EH (cell line): ENCODE measurements at places on chromosomes 4 and X.

- peak; percentile 83 for DNase-seq
Observed at GRCh38 chr4:123588631-123589241, 192.1 kb downstream of the SPRY1 start.

GRCh38 chrX:70497026-70497425, 52.4 kb downstream of the DLG3 start:
- no peak for DNase-seq

DNA sequence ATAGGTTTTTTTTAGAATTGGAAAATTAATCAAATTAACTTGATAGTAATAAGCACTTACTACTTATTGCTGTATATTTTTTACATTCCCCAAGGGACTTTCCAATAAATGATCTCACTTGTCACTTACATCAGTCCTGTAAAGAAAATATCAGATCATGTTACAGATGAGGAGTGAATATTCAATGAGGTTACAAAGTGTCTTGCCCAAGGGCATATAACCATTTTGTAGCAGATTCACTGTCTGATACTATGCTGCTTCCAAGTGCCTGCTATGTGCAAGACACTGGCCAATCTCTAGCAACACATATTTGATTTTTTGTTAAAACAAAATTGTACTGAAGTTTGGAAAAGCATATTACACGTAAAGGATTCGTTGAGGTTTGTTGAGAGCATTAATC, 1287.7 kb downstream of the FAM133A start:
- DNase-seq = no peak

- DNase-seq = no peak
Observed at GRCh38 chr4:158459085-158459820, 62.4 kb upstream of the RXFP1 start.

DNA sequence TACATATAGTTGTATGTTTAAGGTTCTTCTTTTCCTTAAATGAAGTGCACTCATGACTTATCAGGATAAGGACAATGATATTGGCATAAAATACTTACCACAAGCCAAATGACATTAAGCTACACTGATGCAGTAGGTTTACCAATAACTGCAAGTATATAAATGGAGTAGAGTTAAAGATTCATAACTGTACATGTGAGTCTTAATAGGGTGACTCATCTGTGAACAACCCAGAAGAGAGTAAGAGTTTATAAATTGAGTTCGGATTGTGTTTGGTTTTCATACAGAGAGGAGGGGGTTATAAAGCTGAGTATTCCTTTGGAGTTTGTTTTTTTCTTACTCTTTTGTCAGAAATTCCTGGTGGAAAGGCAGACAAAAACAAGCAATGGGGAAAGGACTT, 144.8 kb downstream of the TLL1 start:
- DNase-seq = peak; percentile 28

DNA sequence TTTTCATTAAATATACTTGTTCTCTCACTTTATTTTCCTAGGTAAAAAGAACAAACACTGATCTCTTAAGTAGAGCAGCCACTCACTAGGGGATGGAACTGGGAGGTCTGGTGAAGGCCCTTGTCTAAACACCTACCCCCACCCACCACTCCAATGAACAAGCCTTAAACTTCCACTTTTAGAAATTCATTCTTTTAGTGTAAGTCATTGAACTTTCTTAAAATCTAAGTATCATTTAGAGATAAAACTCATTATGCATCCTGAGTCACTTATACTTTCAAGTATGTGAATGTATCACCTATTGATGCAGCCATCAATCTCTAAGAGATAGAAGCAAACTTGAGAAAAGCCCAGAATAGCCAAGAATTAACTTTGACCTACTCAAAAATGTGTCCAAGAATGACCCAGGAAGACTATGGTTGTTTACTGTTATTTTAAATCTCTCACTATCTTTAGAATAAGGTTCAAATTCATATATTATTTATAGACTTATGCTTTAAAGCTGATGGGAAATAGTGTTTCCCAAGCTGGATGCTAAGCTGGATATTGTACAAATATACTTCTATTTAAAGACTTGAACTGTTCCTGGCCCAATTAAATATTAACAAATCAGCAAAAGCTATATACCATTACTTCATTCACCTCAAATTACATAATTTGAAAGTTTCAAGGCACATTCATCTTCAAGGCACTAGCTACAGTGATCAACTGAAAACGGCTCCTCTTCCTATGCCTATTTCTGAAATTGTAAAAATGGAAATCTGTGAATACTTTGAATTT, 49.5 kb downstream of the CAMK2D start:
- DNase-seq = no peak

GRCh38 chrX:106726485-106727437, at the start of gene RNF128:
Gene RNF128, plus strand, starts transcription at chrX:106726701. Its CDS starts 213 bp downstream, at chrX:106726914.
- DNase-seq = peak; percentile 25

GRCh38 chr4:83677656-83678055, 141.7 kb downstream of the GPAT3 start:
- DNase-seq = peak; percentile 54

- DNase-seq = peak; percentile 61
Observed at GRCh38 chrX:109862433-109862832, 129.4 kb upstream of the ACSL4 start.

DNA sequence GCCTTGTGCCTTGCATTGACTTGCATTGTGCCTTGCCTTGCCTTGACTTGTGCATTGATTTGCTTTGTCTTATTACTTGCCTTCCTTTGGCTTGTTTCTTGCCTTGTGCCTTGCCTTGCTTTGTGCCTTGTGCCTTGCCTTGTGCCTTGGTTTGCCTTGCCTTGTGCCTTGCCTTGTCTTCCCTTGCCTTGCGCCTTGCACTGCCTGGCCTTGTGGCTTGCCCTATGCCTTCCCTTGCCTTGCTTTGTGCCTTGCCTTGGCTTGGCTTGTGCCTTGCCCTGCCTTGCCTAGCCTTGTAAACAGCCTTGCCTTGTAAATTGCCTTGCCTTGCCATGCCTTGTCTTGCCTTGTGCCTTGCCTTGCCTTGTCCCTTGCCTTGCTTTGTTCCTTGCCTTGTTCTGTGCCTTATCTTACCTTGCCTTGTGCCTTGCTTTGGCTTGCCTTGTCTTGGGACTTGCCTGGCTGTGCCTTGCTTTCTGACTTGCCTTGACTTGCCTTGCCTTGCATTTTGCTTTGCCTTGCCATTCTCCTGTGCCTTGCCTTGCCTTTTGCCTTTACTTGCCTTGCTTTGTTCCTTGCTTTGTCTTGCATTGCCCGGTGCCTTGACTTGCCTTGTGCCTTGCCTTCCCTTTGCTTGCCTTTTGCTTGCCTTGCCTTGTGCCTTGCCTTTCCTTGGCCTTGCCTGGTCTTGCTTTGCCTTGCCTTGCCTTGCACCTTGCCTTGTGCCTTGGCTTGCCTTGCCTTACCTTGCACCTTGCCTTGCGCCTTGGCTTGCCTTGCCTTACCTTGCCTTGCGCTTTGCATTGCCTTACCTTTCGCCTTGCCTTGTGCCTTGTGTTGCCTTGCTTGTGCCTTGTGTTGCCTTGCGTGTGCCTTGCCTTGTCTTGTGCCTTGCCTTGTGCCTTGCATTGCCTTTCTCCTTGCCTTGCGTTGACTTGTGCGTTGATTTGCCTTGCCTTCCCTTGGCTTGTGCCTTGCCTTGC, 97.5 kb downstream of the TAB3 start:
- no peak for DNase-seq

DNA sequence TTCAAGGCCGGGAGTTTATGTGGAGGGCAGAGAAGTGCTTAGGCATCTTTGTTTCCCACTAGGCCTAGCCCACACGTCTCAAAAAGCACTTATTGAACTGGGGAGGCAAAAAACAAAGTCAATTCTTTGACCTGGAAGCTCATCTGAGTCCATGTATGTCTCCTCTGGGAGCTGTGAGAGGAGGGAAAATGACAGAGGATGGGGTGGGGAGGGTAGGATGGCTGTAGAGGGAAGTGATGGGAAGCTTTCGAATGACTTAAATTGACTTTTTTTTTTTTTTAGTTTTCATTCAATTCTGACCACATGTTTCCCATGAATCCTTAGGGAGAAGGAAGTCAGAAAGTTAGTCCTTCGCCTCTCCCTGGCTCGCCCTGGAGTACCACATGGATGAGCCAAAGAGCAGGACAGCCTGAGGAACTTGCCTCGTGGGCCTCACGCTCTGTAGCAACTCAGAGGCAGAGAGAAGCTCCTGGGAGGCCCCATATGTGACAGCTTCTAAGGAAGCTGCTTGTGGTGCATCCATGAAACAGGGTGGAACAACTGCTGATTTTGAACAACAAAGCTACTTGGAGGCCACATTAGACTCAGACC, 45.0 kb downstream of the NHSL2 start:
- DNase-seq = no peak

GRCh38 chr4:54971474-54971950, 153.9 kb downstream of the KDR start:
- peak; percentile 60 for DNase-seq

DNA sequence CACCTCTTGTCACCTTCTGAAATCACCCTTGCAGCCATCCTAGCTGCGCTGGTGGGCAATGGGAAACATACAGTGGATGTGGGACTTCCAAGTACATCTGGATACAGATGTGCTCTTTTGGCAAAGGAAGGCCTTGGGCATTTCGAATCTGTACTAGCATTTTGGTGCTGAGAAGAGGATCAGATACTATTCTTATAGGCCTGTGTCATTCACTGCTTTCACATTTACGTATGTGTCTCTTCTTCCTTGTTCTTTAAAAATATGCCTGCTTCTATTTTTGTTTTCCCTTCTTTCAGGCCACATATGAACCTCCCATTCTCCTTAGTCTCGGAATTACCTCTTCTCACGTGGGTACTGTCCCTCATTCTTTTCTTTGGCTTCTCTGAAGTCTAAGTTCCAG, 53.1 kb downstream of the EFNB1 start:
- DNase-seq = no peak

DNA sequence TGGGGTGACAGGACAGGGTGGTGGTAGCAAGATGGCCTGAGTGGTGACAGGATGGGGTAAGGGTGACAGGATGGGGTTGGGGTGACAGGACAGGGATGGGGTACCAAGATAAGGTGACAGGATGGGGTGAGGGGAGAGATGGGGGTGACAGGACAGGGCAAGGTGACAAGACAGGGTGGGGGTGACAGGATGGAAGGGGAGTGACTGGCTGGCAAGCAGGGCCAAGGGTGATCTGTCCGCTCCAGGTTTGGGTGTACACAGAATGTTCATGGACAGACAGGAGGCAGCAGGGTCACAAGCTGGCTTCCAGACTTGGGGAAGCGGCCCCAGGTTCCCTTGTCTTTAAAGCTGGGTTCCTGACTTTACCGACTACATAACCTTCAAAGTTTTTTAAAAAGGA, 23.3 kb downstream of the RNF212 start:
- DNase-seq = no peak

DNA sequence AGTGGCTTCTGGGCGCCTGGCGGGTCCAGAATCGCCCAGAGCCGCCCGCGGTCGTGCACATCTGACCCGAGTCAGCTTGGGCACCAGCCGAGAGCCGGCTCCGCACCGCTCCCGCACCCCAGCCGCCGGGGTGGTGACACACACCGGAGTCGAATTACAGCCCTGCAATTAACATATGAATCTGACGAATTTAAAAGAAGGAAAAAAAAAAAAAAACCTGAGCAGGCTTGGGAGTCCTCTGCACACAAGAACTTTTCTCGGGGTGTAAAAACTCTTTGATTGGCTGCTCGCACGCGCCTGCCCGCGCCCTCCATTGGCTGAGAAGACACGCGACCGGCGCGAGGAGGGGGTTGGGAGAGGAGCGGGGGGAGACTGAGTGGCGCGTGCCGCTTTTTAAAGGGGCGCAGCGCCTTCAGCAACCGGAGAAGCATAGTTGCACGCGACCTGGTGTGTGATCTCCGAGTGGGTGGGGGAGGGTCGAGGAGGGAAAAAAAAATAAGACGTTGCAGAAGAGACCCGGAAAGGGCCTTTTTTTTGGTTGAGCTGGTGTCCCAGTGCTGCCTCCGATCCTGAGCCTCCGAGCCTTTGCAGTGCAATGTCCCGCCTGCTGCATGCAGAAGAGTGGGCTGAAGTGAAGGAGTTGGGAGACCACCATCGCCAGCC, at the start of gene ATOH1:
Gene ATOH1 (plus strand): TSS at position 422 of the 663 bp plus-strand sequence. CDS start 174 bp downstream, at position 596.
- DNase-seq = peak; percentile 9

- DNase-seq = no peak
Observed at GRCh38 chr4:146407257-146407656, 114.5 kb downstream of the SLC10A7 start.

- DNase-seq = peak; percentile 44
Observed at GRCh38 chr4:118834070-118834469, 1.9 kb downstream of the SEC24D start.

DNA sequence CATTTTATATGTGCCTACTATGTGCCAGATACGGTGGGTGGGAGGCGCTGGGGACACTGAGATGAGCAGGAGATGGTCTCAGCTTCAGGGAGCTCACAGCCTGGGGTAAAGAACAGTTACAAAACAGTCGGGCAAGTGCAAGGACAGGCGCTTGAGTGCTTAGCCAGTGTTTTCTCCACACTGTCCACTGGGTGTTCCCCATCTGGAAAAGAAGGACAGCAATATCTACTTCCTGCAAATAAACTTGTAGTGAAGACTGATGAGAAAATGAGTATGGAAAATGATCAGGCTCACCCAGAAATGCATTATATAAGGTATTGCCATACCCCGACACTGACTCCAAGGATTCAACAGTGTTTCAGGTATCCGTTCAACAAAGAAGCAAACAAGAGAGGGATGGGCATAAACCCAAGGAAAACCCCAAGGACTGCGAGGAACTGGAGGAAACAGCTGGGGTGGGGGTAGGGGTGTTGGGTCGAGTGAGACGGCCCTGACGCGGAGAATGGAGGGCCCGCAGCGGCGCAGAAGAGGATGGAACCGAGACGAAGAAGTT, 835 bp downstream of the TMEM185A start:
- peak; percentile 60 for DNase-seq

GRCh38 chrX:40279762-40280161, 182.0 kb upstream of the BCOR start:
- DNase-seq = no peak

GRCh38 chr4:16931339-16932305, 33.2 kb upstream of the LDB2 start:
- peak; percentile 57 for DNase-seq

DNA sequence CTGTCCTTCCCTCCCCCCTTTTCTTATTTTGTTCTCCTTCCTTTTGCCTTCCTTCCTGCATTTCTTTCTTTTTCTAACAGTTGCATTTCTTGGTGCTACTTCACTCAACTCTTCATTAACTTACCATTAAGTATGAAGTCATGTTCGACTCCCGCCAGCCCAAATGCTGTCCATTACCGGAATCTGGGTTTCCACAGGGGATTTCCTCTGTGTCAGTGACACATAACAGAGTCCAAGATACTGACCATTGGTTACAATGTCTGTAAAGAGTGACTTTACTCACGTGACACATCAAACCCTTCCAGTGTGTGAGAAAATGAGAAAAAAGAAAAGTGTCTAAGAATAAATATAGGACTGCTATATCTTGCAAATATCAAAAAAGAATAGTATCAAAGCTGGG, 500.0 kb upstream of the FRG1 start:
- no peak for DNase-seq

DNA sequence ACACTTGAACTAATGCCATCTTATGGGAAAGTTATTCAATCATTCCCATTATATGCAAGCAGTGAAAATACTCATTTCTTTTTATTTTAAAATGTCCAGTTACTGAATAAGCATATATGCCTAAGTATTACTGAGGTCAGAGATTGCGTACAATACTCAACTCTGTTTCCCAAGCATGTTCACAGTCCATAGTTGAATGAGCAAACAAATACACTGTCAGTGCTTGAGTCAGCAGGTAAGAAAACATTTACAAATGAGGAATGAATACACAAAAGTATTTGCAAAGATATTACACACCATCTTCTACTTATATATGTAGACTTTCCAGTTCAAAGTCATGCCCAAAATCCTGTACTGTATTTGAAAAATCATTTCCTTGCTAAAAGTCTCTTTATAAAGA, 74.1 kb downstream of the TSPAN5 start:
- DNase-seq = no peak

GRCh38 chr4:7612311-7612897, 177.7 kb upstream of the PSAPL1 start:
- DNase-seq = no peak

GRCh38 chr4:48445704-48446103, 37.4 kb upstream of the SLC10A4 start:
- DNase-seq = peak; percentile 6
